ENCODE measurements at places on chromosomes 3 and 15.

GRCh38 chr3:143121241-143122088 is 1.9 kb downstream of the CHST2 start:
- no peak for DNase-seq

GRCh38 chr3:6753536-6753935 is 107.4 kb upstream of the GRM7 start:
- no peak for DNase-seq

DNA sequence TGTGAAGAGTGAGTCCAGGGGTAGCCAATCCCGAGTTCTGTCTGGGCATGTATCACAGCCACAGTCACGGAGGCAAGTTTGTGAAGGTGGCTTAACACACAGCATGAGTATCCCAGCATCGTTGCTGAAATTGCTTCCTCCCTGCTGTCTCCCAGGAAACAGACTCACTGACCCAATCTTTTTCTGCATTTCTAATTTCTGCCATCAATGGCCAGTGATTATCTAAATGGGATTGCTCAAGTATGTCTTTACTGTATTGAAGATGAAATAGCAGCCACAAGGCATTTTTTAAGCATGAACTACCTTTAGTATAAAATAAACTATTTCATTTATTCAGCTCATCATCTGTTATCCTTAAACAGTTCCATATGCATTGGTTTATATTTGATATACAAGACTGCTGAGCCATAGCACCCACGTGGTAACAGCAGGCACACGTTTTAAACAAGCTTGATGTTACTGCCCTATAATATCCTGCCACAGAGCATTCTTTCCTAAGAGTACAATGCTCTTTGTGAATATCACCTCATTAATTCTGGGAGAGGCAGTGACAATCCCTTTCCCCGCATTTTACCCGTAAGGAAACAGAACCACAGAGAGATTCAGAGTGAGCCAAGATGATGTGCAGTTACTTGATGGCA is 276.6 kb upstream of the THBS1 start:
- DNase-seq = no peak

DNA sequence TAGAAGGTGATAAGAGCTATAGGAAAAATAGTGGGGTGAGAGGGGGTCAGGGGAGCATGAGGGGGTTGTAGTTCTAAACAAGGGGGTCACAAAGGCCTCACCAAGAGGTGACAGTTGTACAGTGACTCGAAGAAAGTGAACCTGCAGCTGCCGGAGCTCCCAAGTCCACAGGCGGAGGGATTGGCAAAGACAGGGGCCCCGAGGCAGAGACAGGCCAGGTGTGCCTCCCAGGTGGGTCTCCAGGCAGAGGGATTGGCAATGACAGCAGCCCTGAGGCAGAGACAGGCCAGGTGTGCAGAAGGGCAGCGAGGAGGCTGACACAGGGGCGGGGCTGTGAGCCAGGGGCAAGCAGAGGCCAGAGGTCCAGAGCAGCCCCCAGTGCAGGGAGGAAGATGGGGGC is 63.7 kb downstream of the DNAJB8 start:
- no peak for DNase-seq

DNA sequence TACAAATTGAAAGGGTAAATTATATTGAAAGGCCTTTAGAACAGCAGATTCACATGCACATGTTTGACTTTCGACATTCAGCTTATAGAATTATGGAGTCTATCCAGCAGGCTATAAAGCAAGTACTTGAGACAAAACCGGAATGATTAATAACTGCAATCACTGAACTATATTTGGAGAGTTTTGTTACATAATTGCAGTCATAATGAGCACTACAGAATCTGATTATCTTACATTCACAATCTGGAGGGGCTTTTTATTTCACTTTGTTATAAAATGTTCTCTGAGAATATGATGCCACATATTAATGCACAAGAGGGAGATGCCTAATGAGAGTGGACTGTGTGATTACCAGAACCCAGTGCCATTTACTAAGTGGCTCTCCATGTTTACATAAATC is 64.3 kb downstream of the NSUN3 start:
- DNase-seq = no peak

DNA sequence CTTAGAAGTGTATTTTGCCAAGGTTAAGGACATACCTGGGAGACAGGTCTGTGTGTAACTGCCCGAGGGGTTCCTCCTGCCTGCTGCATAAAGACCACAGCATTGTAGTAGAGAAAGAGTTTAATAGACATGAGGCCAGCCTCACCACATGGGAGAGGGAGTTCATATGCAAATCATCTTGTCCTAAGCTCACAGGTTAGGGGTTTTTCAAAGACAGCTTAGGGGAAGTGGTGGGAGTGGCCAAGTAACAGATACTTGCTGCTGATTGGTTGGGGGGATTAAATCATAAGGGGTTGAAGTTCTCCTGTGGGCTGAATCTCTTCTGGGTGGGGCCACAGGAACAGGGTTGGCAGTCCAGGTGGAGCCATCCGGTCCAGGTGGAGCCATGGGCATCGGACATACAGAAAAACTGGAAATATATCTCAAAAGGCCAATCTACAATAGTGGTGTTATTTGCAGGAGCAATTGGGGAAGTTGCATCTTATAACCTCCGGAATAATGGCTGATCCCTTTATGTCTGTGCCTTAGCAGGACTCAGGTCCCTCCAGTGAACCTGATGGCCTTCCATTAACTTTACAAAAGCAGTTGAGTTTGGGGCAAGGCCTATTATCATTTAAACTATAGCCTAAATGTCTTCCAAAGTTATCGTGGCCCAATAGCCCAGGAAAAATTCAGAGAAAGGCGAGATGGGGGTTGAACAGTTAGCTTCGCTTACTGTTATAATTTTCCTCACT is 86.0 kb upstream of the MFGE8 start:
- DNase-seq = no peak

DNA sequence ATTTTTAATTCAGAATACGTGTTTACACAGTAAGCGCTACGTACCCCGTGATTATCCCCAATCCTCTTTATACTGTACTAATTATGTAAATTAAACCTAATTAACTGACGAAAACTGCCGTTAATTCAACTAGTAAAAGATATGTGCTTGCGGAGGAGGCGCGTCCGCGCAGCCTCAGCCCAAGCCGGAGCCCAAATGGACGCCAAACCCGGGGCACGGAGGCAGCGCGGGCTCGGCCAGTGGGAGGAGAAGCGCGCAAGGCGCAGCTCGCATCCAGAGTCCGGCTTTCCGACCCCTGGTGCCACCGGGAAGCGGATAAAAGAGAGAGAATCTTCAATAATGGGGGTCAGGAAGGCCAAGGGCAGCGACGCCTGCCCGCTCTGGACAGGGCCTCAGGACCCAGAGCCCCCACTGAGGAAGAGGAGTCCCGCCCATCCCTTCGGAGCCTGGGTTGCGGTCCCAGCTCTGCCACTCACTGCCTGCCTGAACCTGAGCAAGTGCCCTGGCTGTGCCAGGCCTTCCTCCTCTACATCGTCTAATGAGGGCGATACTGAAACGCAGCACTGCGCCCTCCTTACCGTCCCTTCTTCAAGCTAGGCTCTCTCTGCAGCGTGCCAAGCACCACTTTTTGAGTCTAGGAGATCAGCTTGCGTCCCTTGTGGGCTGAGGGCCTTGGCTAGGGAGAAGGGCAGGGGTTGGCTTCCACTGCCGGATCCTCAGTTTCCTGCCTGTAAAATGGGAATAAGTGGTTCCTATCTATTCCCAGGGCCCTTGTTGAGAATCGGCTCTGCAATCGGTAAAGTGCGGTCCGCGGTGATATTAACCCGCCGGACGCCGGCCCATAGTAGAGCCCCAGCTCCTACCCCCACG is 5.0 kb upstream of the SKOR1 start:
- no peak for DNase-seq

DNA sequence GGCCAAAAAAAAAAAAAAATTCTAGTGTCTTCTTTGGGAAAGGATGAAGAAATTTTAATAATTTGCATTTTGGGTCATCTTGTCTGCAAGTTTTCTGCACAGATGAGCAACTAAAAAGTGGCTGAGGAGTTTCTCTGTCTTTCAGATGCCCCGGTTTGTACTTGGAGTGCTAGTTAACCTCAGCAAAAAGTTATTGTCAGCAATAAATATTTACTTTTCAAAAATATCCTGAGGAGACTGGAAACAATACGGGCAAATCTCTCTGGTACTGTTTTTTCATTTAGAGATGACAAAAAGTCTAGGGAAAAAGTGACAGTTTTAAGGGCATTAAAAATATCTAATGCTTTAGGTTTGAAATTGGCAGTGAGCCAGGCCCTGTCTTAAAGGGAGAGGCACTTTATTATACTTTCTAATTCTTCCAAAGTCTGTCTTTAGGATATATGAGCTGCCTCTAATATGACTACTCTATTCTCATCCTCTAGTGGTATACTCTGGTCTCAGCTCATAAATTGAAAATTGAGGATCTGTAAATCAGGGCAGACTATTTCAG is 436.0 kb upstream of the NR2F2 start:
- DNase-seq = no peak

All from ACHN (cell line).